ENCODE measurements at places on chromosomes 16 and 17.

- no peak for DNase-seq
These were observed 4.3 kb upstream of the ALDH3A1 start for GRCh38 chr17:19752216-19753050.

DNA sequence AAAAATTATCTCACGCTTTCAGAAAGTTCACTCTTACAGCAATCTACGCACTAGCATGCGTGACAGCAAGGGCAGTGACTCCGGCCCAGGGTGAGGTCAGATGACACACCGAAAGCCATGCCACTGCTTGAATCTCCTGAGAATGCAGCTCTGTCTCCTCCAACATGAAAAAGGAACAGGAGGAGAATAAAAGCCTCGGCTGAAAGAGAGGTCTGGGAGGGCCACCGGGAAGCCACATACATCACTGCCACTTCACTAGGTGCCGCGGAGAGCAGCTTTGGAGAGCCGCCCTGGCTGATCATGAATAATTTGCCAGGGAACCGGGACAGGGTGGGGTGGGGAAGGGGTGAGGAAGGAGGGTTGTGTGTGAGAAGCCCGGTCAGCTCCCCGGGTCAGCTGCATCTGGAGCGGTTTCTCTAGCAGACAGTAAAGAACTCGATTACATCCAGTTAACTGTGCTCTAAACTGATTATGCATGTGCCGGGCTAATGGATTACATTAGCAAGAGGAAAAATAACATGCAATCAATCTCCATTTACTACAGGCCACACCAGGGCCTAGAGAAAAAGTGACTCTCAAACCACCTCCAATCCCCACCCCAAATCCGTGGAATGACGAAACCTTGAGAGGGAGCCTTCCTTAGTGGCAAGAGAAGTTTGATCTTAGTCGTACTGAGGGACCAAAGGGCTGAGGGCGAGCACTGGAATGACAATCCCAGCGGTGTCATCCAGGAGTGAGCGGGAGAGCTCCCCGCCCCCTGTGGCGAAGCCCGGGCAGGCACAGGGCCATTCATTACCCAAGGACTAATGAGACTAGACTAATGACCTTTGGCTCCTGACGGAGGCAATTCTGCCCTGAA, 100.3 kb downstream of the ZFHX3 start:
- DNase-seq, result no peak

GRCh38 chr16:50304467-50305440, 38.4 kb downstream of the ADCY7 start:
- DNase-seq, result no peak

DNA sequence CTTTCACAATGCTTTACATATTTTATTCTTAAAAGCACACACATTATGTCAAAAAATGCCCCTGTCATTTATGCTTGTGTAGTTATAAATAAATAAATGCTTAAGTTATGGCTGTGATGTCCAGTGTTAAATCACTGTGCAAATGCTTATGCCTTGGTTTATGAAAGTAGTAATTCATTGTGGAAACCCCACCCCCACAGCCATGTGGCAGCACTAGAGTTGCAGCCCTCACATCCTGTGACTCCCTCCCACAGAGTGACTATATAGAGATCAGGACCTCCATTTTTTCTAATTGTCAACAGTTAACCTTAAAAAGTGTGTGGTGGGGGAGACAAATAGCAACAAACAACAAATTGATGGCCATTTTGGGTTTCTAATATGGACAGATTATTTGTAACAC, 2.4 kb downstream of the SKAP1 start:
- no peak for DNase-seq

- DNase-seq, result peak; percentile 63
These were observed at the start of gene SPATA20 for GRCh38 chr17:50547035-50547735. Gene SPATA20 (plus strand): TSS chr17:50547174. CDS start chr17:50547209, 35 bp downstream.

DNA sequence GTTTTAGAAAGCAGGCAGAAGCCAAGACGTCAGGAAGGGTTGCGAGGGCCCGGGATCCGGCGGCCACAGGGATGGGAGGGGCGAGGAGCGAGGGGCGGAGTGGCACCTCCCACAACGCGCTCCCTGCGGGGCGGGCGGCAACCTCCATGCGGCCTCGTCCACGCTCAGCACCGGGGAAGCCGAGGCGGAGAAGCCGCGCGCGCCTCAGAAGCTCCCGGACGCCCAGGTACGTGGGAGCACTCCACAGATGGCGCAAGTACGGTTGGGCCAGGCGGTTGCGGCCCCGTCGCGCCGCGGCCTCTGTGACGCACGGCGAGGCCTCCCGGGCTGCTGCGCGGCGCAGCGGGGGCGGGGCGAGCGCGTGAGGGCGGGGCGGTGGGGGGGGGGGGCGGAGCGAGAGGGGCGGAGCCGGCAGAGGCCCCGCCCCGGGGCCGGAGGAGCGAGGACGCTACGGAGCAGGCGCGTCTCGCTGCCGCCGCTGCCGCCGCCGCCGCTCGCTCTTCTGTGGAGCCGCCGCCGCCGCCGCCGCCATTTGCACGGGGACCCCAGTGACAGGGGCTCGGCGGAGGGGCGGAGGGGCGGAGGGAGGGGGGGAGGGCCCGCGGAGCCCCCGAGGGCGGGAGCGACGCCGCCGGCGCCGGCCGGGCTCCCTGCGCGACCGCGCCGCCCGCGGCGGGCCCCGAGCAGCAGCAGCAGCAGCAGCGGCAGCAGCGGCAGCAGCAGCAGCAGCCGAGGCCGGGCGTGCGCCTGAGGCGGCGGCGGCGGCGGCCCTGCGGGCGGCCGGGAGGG, at the start of gene TENT4B:
TENT4B (plus strand) TSS at position 500 of the 789 bp plus-strand sequence. CDS start 316 bp downstream, outside the sequence.
- peak; percentile 49 for DNase-seq

DNA sequence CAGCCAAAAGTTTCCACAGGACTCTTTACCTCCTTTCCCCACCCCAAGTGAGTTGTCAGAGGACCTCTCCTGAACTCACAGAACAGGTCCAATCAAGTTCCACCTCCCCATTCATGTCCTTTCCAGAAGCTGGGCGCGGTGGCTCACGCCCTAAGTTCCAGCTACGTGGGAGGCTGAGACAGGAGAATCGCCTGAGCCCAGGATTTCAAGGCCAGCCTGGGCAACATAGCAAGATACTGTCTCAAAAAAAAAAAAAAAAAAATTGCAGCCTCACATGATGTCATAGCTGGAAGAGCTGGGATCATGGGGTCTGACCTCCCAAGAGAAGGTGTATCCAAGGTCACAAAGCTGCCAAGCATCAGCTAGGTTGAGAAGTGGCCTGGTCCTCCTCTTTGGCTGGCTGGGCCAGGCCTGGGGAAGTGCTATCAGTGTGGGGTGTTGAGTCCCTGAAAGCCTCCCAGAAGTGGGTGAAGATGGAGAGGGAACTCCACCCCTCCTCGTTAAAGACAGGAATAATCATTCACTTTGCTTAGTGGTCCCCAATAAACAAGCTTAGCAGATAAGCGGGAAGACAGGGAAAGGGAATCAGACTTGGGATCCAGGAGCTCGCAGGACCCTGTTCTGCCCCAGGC, 5.5 kb upstream of the MNT start:
- no peak for DNase-seq

DNA sequence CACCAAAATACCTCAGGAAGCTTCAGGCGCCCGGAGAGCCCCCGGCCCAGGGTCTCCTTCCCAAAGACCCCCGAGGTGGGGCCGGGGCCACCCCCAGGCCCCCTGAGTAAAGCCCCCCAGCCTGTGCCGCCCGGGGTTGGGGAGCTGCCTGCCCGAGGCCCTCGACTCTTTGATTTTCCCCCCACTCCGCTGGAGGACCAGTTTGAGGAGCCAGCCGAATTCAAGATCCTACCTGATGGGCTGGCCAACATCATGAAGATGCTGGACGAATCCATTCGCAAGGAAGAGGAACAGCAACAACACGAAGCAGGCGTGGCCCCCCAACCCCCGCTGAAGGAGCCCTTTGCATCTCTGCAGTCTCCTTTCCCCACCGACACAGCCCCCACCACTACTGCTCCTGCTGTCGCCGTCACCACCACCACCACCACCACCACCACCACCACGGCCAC, 6.7 kb upstream of the TMEM88 start:
- no peak for DNase-seq

- DNase-seq, result no peak
These were observed at the start of gene ITGAL for GRCh38 chr16:30472328-30472942. Gene ITGAL (plus strand): TSS chr16:30472742. CDS start chr16:30472838, 96 bp downstream.

GRCh38 chr17:8614988-8615387, 15.5 kb downstream of the MYH10 start:
- no peak for DNase-seq
